ENCODE measurements at places on chromosomes 12 and 14.

GRCh38 chr12:66239295-66239694 is 50.3 kb downstream of the IRAK3 start:
- no peak for DNase-seq

DNA sequence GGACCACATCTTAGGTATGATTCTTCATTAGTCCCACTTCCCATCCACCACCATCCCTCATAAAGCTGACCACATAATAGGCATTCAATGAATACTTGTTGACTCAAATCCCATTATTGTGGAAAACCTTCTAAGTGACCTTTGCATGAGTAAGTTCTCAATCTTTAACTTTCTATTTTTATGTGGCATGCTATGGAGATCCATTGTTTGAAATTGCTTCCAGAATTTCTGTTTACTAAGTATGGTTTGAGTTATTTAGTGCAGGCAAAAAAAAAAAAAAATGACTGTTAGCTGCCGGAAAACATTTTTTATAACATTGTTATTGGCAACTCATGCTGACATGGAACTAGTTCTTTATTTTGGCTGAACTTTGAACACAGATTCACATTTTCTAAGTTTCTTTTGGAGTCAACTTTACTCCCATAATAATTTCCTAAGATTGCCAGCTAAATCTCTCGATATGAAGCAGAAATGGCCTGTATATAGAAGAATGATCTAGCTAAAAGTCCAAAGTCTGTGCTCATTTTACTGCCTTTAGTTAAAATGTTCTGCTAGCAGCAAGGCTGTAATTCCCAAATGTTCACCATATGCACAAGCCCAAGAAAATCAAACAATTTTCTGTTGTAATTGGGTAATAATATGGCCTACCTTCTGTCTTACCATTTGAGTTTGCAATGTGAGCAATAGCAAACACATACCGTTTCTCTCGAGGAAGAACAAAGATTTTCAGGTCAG is 77.9 kb downstream of the PTGER2 start:
- DNase-seq, result no peak

- no peak for DNase-seq
Observed at GRCh38 chr12:81150382-81150781, 72.5 kb downstream of the ACSS3 start.

GRCh38 chr12:20800160-20800559 is 10.3 kb upstream of the SLCO1B3 start:
- no peak for DNase-seq

DNA sequence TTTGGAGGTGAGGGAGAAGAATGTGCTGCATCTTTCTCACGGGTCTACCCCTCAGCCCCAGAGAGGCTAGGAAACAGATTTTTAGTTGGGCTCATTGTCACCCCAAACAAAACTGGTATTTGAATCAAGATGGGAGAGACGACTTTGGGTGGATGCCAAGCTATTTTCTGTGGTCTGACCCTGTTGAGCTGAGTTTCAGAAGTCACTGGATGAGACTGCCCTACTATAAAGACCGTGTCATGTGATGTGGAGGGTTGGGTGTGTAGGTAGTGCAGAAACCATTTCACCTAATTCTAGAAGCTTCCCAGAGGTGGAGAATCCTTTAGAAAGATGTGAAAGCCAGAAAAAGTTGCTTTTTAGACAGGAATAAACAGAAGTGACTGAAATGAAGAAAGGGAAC is 60.2 kb downstream of the IFT43 start:
- DNase-seq, result no peak

GRCh38 chr14:71465316-71465715 is 466.9 kb upstream of the RGS6 start:
- no peak for DNase-seq

GRCh38 chr14:98943907-98944306 is 328.1 kb downstream of the BCL11B start:
- DNase-seq, result no peak

GRCh38 chr14:94543449-94544124 is 17.7 kb upstream of the SERPINA4 start:
- DNase-seq, result no peak

- no peak for DNase-seq
Observed at GRCh38 chr12:52358575-52359350, 8.5 kb downstream of the KRT85 start.

GRCh38 chr14:68391311-68392014 is 401.4 kb downstream of the ZFP36L1 start:
- no peak for DNase-seq

- DNase-seq, result no peak
Observed at GRCh38 chr14:63290741-63291430, 27.8 kb downstream of the GPHB5 start.

Data from activated CD4-positive, alpha-beta T cell treated with anti-CD3 and anti-CD28 coated beads, Interleukin-2, amount 50 U/mL, for 16 hours (primary cell).